Anterior cingulate cortex (tissue), 58 donors: ENCODE measurements at places on chromosomes 6 and 20.

DNA sequence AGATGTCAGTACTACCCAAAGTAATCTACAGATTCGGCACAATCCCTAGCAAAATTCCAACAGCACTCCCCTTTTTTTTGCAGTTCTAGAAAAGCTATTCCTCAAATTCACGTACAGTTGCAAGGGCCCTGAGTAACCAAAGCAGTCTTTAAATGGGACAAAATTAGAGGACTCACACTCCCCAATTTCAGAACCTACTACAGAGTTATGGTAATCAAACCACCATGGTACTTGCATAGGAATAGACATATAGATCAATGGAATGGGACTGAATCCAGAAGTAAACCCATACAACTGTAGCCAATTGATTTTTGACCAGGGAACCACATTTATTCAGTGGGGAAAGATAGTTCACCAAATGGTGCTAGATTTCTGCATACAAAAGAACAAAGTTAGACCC lies 350.8 kb downstream of the CDKAL1 start:
- no peak for DNase-seq

- no peak for DNase-seq
Measured at GRCh38 chr6:48067886-48068277, 43.1 kb downstream of the PTCHD4 start.

DNA sequence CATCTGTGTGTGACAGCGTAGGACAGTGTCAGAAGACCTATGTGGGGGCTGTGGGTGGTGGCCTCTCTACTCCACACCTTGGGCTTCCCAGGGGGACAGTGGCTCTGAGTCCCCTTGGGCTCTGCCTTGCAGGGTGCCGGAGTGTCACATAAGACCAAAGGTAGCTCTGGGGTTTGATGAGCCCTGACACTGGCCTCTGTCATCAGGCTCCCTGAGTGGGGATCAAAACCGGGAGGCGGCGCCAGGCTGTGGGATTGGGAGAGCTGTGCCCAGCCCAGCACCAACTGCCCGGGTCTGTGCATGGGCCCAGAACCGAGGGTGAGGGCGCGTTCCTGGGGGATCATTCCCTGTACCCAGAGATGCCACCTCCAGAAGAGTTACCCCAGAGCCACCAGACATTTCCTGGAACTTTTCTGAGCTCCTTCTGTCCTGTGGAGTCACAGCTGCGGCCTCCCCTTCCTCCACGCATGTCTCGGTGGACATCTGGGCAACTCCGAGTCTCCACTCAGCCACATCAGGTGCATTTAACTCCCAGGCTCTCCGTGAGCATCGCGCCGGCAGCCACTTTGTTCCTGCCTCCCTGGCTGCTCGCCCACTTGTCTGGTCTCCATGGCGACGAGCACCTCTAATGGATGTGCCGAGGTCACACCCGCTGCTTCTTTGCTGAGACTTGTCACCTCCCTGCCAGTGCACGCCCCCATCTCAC lies 94.7 kb downstream of the TMEM242 start:
- no peak for DNase-seq

DNA sequence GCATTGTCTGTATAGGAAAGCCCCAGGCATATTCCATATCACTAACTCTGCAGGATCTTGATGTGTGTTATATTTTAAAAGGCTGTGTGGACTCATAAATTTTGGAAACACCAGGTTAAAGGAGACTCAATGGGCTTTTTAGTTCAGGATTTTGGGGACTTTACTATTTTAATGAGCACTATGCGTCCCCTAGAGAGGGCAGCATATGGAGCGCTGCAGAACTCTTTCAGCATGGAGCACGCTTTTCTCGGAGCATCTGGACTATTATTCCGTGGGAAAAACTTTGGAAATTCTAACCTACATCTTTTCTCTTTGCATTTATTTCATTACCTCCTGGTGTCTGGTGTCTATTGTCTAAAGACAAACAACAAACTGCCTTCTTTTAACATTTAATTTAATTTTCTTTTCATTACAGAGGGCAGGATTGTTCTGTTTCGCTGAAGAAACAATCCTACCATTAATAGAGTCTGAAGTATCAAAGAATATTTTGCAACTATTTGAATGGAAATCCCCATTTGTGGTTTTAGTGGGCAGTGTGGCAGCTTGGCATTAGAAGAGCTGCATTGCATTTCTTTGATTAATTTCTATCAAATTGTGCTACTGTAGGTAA lies 399.9 kb upstream of the HSF2 start:
- no peak for DNase-seq

DNA sequence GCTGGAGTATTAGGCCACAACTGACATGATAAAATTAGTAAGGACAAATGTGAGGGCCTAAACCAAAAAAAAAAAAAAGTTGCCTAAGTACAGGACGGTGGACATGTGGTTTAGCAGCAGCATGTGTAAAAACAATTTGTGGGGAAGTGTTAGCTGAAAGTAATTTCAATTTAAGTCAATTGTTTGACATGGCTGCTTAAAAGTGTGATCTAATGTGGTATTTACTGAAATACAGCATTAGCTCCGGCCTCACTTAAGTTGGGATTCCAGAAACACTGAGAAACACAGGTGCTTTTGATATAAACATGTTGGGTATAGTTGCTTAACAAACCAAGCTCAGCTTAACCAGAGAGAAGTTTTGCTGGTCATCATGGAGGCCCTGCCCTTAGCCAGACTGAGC lies 119.7 kb downstream of the FYN start:
- no peak for DNase-seq
